ENCODE measurements at places on chromosomes 3 and 15.

DNA sequence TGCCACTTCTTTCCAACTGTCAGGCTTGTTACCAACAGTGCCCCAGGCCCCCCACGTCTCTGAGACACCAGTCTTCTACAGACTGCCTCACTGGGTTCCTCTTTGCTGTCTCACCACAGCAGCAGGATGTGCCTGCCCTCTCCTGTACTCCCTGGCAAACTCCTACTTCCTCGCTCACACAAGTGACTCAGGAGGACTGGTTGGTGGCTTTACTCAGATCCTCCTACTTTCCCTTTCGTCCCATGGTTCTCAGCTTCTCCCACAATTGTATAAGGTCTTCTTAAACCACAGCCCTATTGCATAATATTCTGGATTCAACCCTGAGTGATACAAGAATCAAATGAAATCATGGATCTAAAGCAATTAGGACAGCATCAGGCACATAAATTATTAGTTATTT is 246.6 kb upstream of the PROK2 start:
- no peak for DNase-seq

- DNase-seq, result no peak
These were observed 465.4 kb downstream of the GBE1 start for GRCh38 chr3:81295906-81296577.

GRCh38 chr3:183517607-183518006 is 37.9 kb downstream of the KLHL6 start:
- DNase-seq, result no peak

- no peak for DNase-seq
These were observed 148.4 kb upstream of the GBE1 start for GRCh38 chr3:81909796-81910195.

DNA sequence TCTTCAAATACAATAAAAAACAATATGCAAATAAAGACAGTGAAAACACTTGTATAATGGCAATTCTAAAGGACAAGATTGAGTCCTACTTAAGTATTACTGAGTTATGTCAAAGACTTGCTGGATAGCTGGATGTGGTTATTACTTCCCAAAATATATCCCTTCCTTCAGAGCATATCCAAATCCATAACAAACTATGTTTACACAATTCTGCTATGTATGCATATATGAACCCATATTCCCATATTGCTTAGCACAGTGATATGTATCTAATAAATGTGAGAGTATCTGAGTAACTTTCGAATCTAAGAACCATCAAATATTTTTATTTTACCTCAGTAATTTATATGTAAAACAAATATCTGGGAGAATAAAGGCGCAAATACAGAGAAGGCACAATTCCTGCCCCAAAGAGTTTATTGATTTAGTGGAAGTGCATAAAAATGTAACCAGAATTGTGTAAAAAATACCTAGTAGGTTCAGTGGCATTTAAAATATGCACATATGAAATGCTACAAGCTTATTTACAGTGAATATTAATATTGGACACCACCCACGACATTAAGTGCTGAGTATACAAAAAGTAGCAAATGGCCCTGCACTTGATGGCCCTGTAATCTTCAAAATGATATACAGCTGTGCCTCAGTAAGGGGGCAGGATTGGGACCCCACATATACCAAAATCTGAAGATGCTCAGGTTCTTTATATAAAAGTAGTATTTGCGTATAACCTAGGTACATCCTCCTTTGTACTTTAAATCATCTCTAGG is 37.1 kb downstream of the TMEM212 start:
- no peak for DNase-seq

DNA sequence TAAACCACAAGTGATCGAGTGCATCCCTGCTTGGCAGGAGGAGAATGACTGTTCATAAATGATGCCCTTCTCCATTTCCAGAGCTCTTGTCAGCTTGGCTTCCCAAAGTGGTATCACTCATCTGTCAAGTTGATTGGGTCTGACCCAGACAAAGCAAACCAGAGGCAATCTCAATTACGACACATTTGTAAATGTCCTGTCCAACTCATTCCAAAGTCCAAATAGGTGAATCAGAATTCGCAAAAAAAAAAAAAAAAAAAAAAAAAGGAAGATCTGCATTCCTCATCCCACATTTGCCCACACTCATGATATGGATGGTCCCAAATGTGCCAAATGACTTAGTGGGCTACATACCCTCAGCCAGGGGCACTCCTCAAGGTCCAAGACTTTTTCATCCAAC is 91.9 kb downstream of the LRRC3B start:
- DNase-seq, result no peak

- no peak for DNase-seq
These were observed 1188.8 kb upstream of the CADM2 start for GRCh38 chr3:83769791-83770663.

GRCh38 chr15:40471105-40471807 is 472 bp downstream of the CHST14 start:
- no peak for DNase-seq

GRCh38 chr3:106332884-106333283 is 464.1 kb upstream of the CBLB start:
- no peak for DNase-seq

- no peak for DNase-seq
These were observed 144.9 kb upstream of the PLAAT1 start for GRCh38 chr3:193096076-193096475.

GRCh38 chr15:94887391-94887790 is 656.0 kb downstream of the MCTP2 start:
- DNase-seq, result no peak

DNA sequence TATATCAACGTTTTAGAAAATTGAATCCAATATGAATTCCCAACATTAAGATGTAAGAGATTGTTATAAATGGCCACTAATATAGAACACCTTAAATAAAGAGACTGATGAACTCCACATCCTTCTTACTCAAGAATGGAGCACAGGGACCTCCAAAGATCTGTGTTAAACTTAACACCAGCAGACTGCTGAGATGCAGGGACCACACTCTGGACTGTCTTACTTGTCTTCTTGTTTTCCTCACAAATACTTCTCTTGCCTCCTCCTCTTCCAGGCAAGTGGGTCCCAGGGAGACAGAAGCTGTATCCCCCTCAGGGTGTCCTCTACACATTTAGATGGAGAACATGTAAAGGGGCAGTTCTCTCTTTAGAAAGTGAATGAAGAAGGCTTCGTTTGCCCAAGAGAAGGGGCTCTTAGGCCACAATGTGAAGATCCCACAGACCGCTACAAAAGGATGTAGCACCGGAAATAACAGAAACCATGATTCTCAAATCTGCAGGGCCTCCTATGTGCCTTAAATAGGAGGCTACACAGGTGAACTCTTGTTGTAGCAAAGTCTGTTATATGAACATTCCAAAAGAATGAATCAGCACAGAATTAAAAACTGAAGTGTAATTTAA is 52.2 kb downstream of the SATB1 start:
- no peak for DNase-seq

DNA sequence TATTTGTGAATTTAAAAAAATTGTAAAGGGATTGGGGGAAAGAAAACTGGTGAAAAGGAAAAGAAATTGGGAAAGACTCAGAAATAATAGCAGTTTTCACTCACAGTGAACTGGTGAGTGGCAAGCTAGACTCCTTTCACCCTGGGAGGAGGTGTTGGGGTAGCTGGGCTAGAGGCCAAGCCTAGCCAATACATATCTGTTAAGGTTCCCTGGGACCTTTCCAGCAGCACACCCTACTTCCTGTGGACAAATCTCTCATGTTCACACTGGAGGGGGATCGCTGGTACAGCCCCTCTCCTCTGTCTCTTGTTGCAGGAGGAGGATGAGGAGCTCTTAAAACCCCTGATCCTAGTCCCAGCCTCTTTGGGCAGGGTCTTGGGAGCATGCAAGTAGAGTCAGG is 3.7 kb upstream of the RPP25 start:
- no peak for DNase-seq

DNA sequence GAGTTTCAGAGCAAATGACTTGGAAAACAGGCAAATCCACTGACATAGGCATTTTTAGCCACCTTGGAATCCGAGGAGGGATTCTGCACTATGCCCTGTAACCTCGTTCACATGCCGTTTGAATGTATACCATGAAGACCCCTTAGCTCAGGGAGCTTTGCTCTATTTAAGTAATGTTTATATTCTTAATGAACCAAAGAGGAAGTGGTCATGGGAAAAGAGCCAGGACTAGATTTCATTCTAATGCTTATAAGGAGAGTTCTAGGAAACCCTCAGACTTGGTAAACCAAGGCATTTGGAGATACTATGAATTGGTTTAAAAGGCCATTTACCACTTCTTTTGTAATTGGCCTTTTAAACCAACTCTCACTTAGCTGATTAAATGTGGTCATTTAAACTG is 178.9 kb downstream of the IGF1R start:
- no peak for DNase-seq

DNA sequence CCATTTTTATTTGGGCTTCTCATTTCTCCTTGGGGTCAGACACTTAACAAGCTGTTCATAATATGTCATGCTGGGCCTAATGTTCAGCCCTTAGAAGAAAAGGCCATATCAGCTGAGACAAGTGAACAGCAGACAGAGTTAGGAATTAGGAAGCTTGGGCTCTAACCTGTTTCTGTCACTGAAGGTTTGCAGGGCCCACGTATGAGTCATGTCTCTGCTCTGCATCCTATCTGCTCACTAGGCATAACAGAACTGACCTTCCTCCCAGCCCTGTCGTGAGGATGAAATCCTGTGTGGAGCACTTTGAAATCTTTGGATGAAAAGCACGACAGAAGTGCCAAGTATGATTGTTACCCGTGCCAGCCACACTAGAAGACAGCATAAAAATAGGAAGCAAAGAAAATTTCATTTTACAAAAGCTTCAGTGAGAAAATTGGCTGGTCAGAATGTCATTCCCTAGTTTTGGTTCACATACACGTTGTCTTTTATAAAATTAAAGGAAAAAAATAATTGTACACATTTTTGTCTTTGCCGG is 26.5 kb upstream of the CD47 start:
- peak; percentile 32 for DNase-seq

DNA sequence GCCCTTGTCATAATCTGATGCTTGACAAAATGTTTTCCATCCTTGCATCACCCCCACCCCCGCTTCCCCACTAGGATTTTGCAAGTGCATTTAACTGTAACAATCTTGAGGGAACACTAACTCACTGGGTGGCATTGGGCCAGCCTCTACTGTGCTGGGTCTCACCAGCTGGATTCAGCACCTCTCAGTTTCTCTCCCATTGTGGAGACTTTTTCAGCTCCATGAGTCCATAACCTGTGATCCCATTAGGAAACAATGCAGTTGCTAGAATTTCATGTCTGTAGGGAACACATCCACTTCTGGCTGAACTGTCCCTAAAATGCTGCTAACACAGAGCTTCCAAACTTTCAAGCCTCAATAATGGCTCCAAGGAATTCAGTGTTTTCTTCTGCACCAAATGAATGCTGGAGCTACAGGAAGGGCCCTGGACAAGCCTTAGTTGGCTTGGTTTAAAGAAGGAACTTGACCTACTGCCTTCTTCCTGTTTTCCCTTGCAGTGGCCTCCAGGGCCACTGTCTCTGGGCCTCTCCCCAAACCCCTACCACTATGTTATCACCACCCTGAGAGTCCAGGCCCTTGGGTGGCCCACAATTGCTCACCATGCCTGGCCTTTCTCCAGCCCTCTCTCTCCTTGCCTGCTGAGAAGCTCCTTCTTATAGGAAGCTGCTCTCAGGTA is 15.6 kb downstream of the CYP19A1 start:
- no peak for DNase-seq

- peak; percentile 5 for DNase-seq
These were observed at the start of gene CLDN1 for GRCh38 chr3:190321789-190322603. CLDN1 (minus strand) TSS chr3:190322446; CDS start chr3:190322206, 240 bp downstream.

DNA sequence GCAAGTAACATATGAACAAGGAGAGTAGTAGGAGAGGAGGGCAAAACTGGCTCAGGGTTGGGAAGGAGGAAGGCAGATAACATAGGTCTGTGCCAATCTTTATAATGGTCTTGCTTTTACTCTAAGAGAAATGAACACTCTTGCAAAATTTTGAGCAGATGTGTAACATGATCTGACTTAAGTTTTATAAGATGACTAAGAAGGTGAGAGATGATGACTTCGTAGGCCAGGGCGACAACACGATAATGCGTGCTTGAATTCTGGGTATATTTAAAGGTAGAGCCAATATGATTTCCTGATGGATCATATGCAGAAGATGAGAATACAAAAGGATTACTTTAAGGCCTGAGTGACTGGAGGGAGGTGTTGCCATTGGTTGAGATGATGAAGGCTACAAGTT is 265.4 kb upstream of the KCNMB2 start:
- DNase-seq, result no peak

DNA sequence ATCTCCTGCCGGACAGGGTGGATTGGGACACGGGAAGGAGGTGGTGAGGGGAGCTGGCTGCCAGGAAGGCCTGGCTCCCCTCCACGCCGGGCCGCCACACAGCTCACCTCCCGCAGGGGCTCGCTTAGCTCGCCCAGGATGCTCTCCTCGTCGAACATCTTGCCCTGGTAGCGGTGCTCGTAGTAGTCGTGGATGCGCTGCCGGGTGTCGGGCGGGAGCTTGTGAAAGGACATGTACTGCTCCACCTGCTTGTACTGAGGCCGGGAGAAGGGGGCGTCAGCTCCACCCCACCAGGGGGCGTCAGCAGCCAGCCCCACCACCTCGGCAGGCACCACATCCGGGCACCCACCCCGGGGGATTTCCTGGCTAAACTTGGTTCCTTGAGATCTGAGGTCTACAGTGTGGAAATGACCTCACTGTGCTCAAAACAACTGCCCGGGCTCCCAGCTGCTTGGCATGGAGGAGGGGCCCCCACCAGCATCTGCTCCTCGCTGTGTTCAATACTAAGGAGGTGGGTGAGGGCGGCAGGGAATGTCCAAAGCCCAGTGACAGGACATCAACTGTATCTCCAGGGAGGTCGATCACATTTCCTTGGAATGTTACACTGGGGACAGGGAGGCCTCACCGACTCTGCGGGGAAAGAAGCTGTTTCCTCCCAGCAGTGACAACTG is 43.4 kb downstream of the HCN4 start:
- no peak for DNase-seq

DNA sequence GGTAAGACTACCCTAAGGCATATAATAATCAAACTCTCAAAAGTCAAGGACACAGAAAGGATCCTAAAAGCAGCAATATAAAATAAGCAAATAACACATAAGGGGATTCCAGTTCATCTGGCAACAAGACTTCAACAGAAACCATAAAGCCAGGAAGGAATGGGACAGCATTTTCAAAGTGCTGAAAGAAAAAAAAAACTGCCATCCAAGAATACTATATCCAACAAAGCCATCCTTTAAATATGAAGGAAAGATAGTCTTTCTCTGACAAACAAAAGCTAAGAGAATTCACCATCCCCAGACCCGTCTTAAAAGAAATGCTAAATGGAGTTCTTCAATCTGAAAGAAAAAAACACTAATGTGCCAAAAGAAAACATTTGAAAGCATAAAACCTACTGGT is 14.7 kb upstream of the CLN6 start:
- no peak for DNase-seq

- DNase-seq, result no peak
These were observed 87.4 kb downstream of the CRYGS start for GRCh38 chr3:186456731-186457191.

DNA sequence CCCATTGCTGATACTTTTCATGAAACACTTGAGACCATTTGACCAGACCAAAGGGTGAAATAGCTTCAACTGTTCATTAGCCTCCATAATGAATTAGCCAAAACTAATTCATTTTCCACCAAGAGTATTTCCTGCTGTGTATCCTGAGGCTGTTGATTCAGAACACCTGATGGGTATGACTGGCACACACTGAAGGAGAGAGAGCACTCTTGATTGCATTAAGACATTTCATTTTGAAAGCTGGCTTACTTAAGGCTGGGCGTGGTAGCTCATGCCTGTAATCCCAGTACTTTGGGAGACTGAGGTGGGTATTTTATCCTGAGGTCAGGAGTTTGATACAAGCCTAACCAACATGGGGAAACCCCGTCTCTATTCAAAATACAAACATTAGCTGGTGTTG is 175.6 kb downstream of the AGBL1 start:
- no peak for DNase-seq

- DNase-seq, result no peak
These were observed 484.3 kb downstream of the UNC13C start for GRCh38 chr15:54462511-54462913.
